ENCODE measurements at places on chromosomes 5 and 9.

DNA sequence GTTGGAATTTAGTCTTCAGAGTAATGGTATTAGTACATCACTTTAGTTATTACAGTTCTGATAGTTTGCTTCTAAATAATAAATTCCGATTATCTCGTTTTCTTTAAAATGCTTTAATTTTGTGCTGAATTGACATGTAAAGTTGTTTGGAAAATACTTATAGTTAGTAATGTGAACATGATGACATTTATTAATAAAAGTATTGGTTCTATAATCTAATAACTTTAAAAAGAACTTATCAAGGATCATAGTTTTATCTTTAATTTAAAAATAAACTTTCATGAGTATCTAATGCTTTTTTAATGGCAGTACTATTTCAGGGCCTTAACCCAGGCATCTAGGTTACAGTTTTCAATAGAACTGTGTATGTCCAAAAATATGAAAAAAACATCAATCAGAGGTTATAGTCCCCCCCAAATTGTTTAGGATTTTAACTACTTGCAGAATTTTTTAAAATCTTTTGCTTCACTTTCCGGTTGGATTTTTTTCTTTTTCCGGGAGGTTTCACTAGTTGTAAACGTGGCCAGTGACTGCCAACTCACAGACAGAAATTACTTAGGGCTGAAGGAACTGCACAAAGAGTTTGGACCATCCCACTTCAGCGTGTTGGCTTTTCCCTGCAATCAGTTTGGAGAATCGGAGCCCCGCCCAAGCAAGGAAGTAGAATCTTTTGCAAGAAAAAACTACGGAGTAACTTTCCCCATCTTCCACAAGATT, 680 bp downstream of the GPX8 start:
- no peak for DNase-seq

DNA sequence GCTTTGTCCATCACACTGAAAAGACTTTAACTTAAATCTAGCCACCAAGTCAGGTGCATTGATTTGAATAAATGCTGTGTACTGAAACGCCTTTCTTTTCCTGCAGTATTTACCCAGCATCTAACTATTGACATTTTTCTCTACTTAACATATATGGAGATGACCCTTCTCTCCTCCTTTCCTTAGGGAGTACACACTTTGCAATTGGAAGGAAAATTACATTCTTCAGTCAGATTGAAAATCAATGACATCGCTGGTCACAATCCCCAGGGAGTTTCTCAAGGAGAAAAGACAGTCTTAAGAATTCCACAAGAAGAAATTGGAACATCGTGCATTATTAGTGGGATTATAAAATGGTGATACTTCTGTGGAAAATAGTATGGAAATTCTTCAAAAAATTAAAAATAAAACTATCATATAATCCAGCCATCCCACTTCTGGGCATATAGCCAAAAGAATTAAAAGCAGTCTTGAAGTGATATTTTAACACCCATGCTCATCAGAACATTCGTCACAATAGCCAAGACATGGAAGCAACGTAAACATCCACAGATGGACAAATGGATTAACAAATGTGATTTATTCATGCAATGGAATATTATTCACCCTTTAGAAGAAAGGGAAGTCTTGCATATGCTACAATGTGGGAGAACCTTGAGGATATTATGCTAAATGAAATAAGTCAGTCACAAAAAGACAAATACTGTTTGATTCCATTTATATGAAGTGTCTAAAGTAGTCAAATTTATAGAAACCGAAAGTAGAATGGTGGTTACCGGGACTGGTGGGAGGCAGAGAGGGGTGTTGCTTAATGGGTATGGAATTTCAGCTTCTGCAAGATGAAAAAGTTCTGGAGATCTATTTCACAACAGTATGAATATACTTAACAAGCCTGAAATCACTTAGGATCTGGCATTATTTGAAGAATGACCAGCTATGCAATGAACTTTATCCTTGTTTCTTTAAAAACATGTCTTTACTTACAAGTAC, 14.3 kb upstream of the FREM1 start:
- DNase-seq = no peak

DNA sequence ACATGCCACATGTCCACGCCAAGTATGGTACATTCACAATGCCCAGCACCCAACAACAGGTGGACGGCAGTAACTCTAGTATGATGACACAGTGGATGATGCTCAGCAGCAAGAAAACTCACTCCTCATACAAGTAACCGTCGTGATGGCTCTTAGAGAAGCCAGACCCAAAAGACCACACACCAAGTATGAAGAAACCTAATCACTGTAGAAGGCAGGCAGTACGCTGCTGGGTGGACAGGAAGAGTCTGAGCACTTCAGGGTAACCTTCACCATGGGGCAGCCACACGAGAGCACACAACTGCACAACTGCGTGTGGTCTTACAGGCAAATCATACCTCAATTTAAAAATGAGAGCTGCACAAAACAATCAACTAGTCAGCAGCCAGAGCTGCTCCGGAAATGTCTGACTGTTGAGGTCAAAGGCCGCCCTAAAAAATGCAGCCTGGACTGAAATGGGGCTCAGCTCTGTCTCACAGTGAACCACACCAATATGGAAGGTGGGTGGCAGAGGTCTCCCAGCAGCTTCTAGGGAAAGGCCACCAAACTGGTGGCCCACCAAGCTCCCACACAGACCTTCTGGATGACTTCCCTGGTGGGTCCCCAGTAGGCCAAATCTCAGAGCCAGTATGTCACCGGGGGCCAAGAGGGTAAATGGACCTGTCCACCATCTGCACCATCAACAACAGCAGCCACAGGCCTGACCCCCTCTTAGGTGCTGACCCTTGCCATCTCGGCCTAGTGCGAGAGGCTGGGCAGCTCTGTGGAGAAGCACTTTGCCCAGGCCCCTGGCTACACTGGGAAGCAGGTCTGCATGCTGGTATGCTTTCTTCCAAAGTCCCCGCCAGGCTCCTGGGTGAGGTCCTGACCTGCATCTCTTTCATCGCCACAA, 17.8 kb downstream of the BICD2 start:
- DNase-seq = no peak

DNA sequence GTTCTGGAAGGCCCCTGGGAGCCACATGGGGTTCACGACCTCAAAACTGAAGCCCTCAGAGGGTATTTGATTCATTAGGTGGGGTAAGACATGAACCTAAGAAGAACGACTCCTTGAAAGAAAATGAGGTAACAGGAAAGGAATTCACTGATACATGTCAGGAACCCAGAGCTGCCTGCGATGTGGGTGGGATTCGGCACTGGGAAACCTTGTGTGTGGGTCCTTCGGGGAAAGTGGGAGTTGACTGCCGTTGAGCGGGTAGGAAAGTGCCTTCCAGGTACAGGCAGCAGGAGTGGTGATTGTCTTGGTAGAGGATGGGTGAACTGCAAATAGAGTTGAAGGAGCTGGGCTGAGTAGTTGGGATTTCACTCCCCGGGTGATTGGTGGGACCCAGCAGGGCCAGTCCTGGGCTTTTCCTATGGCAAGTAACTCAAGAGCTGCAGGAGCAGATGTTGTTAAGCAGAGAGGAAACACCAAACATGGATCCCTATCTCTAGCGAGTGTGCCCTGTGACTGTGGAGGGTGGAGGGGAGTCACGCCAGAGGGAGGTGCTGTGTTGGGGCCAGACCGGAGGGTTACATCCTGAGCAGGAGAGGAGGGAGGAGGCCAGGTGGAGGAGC, 30.8 kb downstream of the ANKRD33B start:
- DNase-seq = no peak

GRCh38 chr5:15501091-15501791, 1.3 kb downstream of the FBXL7 start:
- DNase-seq = no peak

GRCh38 chr5:154516475-154516874, 38.4 kb upstream of the HAND1 start:
- DNase-seq = no peak

DNA sequence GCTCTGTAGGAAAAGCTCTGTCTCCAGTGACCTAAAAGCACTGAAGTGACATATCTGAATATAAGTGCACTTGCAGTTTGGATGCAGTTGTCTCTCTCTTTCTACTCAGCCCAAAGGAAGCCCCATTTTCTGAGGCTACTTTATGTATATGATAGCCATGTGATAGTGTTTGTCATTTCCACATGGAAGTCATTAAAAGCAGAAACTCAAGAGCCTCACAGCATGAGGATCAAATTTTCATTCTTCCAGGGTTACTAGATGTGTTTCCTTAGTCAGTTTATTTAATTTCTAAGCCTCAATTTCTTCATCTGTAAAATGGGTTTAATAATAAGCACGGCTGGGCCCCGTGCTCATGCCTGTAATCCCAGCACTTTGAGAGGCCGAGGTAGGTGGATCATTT, 36.7 kb downstream of the RNF44 start:
- DNase-seq = no peak

GRCh38 chr9:114709636-114710035, 27.6 kb upstream of the TEX48 start:
- no peak for DNase-seq

DNA sequence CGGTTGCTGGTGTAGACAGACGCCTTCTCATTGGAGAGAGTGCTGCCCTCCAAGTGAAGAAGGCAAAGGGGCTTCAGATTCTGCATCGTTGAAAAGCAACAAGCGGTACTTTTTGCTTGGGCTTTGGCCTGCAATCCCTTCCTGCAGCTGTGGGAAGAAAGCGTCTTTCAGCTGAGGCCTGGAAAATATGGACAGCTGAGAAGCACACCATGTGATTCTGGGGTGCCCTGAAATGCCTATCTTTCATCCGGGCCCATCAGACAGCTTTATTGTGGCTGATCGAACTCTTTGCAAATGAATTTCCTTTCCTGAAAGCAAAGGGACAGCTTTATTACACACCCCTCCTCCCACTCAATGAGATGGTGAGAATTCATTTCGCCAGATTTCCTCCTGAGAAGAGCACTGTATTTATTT, 74.0 kb downstream of the NSG2 start:
- DNase-seq = no peak

GRCh38 chr5:67983251-67984110, 232.1 kb upstream of the PIK3R1 start:
- DNase-seq = no peak

- no peak for DNase-seq
Observed at GRCh38 chr5:61084658-61085057, 77.6 kb downstream of the SMIM15 start.

DNA sequence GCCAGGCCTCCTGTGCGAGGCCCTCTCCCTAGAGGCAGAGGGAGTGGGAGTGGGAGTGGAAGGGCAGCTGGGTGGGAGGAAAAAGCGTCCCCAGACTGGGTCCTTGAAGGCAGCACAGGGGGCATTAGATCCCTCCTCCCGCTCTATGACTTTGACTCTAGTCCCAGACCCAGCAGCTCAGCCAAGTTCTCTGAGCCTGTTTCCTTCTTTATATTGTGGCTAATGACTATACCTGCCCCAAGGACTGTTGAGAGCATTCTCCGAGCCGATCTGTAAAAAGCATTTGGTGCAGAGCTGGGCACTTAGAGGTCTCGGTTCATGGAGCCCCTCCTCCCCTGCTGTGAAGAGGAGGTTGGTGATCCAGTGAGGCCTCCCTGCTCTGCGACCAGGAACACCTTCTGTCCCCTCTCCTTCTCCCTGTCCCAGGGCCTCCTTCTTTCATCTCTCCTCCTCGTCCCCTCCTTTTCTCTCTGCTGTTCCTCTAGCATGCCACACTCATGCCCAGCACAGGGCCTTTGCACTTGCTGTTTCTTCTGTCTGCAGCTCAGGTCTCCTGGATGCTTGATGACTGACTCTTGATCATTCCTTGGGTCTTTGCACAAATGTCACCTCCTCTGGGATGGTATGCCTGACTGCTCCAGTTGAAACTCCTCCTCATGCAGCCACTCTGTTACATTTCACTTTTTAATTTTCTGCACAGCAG, 23.4 kb upstream of the PSD2 start:
- no peak for DNase-seq

DNA sequence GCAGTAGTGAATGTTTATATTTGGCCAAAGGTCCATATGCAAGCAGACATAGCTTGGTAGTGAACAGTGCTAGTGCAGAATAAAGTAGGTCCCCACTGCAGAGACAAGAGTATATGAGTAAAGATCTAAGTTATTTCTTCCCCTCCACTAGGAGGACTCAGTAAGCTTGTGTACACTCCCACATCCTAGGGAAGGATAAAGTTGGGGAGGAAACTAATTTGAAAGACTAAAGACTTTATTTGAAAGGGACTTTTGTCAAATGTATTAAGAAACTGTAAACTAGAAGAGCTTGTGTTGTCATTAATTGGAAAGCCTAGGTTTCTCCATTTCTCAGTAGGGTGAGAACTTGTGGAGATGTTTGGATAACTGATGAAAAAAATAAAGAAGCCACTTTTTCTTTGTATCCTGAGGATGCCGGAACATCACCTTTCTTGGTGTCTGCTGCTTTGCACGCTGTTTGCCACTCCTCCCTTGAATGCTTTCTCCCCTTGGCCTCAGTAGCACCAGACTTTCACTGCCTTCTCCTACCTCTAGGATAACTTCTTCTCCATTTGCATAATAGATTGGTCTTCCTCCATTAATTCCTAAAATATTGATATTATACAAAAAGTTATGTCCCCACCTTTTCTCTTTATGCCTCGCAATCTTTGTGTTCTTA, 329.0 kb downstream of the PARP8 start:
- no peak for DNase-seq

DNA sequence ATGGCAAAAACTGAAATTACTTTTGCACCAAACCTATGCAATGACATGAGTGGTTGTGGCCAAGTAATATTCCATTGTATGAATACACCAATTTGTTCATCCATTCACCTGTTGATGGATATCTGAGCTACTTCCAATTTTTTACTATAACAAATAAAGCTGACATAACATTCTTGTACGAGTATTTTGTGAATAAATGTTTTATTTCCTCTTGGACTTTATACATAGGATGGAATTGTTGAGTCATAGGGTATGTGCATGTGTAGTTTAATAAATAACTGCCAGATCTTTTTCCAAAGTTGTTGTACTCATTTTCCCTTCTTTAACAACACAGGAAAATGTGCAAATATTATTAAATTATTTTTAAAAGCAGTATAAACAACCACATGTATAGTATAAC, 146.1 kb upstream of the ZNF462 start:
- DNase-seq = no peak

DNA sequence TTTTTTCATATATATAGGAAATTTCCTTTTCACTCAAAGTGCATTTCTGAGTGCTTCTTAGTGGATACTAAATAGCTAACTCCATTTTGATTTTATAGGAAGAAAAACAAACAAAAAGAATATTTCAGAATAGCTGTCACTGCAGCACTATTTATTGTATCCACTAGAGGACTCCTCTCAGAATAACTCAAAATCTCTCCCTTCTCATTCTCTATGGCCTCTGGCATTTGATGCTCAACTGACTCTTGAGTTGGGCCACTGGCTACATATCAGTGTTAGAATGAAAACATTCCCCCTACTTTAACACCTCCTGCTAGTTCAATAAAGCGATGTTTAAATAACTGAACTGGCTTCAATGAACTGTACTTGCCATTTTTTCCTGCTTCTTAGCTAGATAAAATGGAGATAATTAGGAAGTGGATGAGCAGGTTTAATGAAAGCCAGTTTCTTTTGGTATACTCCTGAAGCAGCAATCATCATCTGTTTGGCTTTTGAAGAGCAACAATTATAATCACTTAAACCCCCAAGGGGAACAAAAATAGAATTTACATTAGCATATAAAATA, 16.6 kb upstream of the ELAVL2 start:
- no peak for DNase-seq

GRCh38 chr9:97374811-97375210, 37.1 kb upstream of the TDRD7 start:
- DNase-seq = no peak
